ENCODE measurements at places on chromosomes 1 and 21.

DNA sequence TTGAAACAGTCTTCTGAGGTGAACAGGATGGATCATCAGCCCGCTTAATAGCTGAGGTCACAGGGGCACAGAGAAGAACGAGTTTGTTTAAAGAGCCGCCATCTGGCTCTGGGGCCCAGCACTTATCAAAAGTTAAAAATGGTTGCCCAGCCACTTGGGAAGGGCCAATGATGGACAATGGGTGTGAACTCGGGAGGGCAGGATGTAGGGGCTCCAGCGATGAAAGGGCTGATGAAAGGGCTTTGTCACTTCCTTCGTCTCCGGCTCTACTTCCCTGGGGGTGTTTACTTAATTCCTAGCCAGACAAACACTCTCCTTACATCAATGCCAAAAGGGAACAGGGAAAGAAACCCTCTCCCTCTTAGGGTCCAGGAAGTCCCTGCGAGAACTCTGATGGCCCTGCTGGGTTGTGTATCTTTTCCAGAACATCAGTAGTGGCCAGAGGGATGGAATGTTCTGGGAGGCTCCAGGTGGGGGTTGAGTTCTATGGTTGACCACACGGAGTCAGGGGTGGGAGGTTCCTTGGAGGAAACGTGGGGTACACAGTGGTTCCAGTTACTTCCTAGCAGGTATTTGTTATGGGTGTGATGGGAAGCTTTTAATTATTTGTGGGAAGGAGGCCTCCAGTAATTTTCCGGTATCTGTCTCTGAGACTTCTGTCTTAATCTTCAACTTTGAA, 9.0 kb upstream of the ABCG1 start:
- DNase-seq, result no peak

GRCh38 chr1:28582248-28582615, 9.8 kb upstream of the RAB42 start:
- no peak for DNase-seq

GRCh38 chr1:175338387-175339135, 146.0 kb upstream of the KIAA0040 start:
- DNase-seq, result no peak

GRCh38 chr1:24236789-24237371, 49.8 kb upstream of the IFNLR1 start:
- no peak for DNase-seq

- DNase-seq, result no peak
These were observed 38.8 kb upstream of the CTBS start for GRCh38 chr1:84613026-84613425.

Data from AG04449 (cell line).